Neuronal stem cell (in vitro differentiated cells): ENCODE measurements at places on chromosomes 2 and 18.
A peak's percentile ranks its signal among the peaks of the same experiment; 100 is the strongest.

- no peak for DNase-seq
Observed at GRCh38 chr2:129274038-129274415, 705.4 kb upstream of the RAB6C start.

- DNase-seq, result peak; percentile 56
Observed at GRCh38 chr2:133417415-133417814, 150.8 kb downstream of the NCKAP5 start.

GRCh38 chr2:86634352-86634751 lies 10.7 kb upstream of the RNF103 start:
- no peak for DNase-seq

DNA sequence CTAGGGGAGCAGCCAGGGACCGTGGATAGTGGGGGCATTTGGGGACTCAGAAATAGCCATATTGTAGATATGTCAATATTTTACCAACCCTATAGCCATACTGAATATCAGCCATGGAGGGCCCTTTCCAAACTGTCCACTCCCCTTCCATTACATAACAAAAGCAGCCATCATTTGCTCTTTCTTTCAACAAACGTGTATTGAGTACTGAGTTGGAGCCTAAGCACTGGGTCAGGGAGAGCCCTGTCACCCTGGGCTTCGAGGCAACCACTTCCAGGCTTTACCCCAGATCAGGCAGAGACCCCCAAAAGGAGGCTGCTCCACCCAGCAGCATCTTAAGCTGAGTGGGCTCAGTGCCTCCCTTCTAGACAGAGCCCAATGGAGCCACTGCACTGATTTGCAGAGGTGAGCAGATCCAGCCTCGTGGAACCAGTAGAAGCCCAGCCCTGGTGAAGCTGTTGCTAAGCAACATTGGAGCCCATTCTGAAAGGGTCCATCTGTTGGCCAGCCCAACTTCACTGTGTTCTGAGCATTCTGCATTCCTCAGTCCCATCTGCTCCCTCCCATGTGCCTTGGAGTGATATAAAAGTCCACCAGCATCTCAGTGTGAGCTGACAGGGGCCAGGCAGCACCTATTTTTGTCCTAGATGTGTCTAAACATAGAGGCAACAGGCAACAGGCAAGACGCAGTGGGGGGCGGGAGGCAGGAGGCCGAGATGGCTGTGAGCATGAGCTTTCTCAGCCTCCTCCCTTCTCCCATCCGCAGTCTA lies 112.1 kb downstream of the PLB1 start:
- DNase-seq, result no peak
